ENCODE measurements at places on chromosomes 16 and 17. TPM values are rescaled to one million over a fixed set of nuclear protein-coding genes. Genes with fewer than 3 reads are reported as not detected.

CHMP6 gene
- 36.7 TPM for total RNA-seq

GJD3 gene
- not detected for total RNA-seq

GRCh38 chr16:86296256-86296655 is 214.1 kb upstream of the FOXF1 start:
- peak; percentile 78 for DNase-seq

GRCh38 chr17:70080541-70081347 is 5.7 kb downstream of the KCNJ16 start:
- DNase-seq: peak; percentile 25

GRCh38 chr16:11561454-11561805 is 25.3 kb downstream of the LITAF start:
- DNase-seq: no peak

HSD17B2 gene
- not detected for total RNA-seq

CES1 gene
- 0.76 TPM for total RNA-seq

PDILT gene
- not detected for total RNA-seq

- no peak for DNase-seq
These were observed 345.0 kb downstream of the SLC39A11 start for GRCh38 chr17:72747501-72747900.

DNA sequence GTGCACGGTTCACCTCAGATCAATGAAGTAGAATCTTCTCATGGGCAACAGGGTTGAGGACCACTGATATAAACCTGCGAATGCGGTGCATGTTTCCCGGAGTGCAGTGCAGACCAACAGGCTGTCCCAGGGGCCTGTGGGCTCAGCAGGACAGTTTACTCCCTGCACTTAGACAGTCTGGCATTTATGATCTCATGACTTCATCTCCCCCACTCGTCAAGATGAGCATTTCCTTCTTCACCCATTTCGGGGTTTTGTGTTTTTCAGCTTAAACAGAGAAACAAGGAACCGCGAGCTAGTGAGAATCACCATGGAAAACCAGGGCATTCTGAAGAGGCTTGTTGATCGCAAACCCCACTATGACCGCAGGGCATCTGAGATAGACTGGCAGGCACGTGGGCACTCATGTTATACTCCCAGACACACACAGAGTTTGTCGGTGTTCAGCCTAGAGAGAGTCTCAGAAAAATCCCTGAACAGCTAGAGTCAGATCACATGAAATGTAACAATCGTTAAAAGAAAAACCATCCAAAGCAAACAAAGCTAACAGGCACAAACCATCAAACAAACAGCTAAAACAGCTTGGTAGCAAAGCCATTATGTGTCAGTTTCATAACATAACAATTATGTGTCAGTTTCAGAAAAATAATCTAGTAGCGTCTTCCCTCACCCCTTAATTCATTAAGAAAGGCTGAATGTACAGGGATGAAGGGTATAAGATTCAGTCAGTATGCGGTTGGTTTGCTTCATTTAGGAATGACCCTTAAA is 2.9 kb downstream of the CFAP97D1 start:
- DNase-seq: no peak

- no peak for DNase-seq
These were observed 408.6 kb downstream of the MAF start for GRCh38 chr16:79191933-79192332.

DNA sequence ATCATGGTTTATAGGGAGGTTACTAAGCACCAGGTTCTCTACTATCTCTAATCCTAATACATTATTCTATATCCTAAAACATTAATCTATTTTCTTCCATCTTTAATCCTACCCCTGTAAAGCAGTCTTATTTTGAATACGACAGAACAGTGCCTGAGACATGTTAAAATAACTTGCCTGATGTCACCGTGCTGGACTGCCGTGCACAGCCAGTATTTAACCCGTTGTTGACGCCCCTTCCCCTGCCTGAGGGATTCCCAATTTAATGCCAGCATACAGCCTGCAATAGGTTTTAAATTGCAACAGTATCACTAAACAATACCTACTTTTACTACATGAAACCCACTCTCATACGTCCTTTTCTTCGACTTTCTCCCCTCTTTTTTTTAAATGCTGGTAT is 133.3 kb downstream of the PARN start:
- no peak for DNase-seq

GRCh38 chr17:74110467-74110866 is 93.0 kb upstream of the RPL38 start:
- DNase-seq: no peak

- no peak for DNase-seq
These were observed 380.3 kb upstream of the MAF start for GRCh38 chr16:79980650-79981521.

DNA sequence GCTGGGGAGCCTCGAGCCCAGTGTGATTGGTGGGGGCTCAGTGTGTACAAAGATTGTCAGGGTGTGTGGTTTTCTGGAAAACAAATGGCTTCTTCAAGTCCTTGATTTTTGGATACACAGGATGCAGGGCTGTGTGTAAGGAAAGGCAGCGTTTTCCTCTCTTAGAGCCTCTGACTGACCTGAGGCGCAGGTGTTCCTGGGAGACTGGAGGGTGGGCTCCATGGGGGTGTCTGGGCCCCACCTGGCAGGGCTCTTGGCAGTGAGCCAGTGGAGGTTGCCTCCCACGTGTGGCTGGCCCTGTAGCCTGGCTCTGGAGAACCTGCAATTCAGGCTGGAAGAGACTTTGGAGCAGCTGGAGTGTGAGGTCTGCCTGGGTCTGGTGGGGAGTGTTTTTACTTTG is 5.0 kb downstream of the FOXK2 start:
- DNase-seq: no peak

- DNase-seq: peak; percentile 87
These were observed 44.1 kb upstream of the MYH10 start for GRCh38 chr17:8674344-8675305.

DNA sequence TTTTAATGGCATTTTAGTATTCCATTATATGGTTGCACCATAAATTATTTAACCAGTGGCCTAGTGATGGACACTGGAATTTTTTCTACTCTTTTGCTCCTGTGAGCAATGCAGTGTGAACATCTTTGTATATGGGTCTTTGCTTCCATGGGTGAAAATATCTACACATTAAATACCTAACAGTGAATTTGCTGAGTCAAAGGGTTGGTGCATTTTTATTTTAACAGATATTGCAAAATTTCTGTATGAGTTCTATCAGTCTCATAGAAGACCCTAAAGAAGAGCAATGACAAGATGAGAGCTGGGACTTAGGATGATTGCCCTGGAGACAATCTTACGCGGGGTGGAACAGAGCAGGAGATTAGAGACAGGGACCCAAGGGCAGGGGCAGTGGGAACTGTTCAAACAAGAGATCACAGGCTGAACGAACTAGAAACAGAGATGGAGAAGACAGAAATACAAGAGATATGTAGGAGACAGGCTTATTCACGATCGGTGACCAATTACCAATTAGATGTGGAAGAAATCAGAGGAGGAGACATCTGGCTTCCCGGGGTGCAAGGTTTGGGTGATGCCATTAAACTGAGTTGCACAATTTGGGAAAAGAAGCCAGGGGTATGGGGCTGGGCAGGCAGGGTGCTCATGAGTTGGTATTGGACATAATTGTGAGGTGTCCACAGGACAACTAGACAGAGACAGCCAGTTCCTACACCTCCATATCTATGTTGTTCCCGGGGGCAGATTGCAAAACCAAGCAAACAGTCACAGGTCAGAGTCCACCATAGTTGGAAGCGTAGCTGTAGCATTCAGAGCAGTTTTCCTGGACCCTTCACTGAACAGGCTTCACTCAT is 39.9 kb upstream of the LONP2 start:
- no peak for DNase-seq

PKMYT1 gene
- 4.3 TPM for total RNA-seq

MARVELD3 gene
- total RNA-seq: 3.3 TPM

DNA sequence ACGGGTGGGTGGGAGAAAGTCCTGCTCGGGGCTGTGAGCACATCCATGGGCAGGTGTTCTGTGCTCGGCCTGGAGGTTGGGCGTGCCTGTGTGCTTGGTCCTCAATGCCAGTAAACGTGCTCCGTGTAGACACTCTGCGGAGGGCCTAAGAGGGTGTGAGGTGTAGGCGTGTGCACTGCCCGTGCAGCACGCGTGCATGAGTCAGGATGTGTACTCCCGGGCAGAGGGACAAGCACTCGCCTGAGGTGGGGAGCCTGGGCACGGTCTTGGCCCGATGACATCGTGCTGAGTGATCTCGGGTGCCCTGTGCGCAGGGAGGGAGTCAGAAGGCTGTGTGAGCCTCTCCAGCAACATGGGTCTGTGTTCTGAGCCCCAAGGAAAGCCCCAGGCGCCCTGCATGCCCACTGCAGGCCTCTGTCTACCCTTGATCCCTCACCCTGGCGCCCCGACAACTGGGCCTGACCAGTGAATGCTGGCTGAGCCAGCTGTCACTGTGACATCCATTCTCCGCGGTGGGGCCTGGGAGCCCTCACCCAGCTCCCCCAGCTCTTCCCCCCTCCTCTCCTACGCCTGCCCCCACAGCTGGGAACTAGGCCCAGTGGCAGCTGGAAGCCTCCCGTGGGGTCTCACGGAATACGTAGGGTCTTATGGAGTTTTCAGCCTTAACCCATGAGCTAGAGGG is 23.5 kb upstream of the NXPH3 start:
- peak; percentile 86 for DNase-seq

DNA sequence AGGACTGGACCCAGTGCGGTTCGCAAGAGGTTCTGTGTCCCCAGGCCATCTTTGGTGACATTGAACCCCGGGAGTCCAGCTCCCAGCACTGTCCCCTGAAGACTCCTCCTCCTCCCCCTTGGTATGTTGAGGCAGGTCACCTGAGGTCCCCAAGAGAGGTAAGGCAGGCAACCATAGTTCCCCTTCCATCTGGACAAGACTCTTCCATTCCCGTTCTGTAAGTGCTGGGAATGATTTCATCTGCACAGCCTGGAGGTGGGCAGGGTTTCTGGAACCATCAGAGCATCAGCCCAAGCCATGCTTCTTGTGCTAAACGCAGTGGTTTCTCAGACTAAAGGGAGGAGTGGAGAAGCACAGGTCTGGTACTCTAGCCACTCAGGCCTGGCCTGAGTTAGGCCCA is 24.9 kb downstream of the COPZ2 start:
- DNase-seq: no peak

RNF112 gene
- 4.2 TPM for total RNA-seq

CCL17 gene
- total RNA-seq: not detected

DNA sequence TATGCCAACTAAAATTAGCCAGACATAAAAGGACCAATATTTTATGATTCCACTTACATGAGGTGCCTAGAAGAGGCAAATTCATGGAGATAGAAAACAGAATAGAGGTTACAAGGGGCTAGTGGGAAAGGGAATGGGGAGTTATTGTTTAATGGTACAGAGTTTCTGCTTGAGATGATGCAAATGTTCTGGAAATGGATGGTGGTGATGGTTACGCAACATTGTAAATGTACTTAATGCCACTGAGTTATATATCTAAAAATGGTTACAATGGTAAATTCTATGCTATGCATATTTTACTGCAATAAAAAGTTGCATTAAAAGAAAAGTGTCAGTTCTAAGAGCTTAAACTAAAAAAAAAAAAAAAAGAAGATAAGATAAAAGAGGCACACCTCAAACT is 17.9 kb downstream of the MT1X start:
- no peak for DNase-seq

APOBR gene
- 1.3 TPM for total RNA-seq

TERB1 gene
- 0.19 TPM for total RNA-seq

RDM1 gene
- total RNA-seq: not detected

DNA sequence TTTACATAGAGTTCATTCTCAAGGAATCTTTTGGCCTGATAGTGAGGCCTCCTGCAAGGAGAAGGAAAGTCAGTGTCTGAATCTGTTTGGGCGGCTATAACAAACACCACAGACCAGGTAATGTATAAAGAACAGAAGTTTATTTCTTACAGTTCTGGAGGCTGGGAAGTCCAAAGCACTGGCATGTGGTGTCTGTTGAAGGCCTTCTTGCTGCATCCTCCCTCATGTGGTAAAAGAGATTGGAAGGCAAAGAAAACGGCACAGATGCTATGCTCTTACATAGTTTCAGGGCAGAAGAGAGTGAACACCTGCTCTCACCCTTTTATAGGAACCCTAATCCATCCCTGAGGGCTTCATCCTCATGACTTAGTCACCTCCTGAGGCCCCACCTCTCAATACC is 31.2 kb upstream of the DNAJA2 start:
- no peak for DNase-seq

GRCh38 chr17:20159406-20160069 is 150.4 kb downstream of the SPECC1 start:
- DNase-seq: peak; percentile 36

DNA sequence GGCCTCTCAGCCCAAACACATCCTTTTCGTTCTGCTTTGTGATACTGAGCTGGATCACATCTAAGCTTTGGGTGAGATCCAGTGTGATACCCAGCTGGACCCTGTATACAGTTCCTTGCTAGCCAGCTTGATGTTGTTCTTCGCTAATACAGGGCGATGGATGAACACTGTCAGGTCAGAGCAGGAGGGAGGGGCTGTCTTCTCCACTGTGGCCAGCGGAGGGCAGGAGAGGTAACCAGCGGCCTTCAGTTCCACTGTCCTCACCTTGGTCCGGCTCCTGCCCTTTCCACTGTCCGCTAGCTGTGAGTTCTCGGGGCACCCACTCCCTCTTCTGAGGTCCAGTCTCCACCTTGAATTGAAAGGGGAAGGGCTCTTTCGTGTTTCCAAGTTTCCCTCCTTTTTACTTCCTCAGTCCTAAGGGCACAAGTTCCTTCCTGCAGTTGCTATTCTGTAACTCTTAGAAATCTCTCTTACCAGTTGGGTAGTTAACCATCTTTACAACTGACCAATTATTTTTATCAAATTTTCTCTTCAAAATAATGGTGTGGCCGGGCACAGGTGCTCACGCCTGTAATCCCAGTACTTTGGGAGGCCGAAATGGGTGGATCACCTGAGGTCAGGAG is 3.0 kb upstream of the ZNF213 start:
- no peak for DNase-seq

DNA sequence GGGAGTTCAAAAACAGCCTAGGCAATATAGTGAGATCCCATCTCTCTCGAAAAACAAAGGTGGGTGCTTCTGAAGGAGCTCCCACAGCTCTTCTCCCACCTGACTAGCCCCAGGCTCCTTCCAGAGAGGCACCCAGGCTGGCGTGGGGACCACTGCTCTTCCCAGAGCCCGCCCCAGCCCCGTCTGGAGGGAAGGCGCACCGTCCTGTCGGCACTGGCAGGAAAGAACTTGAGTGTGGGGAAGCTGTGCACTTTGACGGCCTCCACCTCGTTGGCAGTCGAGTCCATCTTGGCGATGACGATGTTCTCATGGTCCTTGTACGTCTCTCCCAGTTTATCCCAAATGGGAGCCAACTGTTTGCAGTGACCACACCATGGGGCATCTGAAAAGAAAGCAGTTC is 10.5 kb upstream of the PPP1R27 start:
- DNase-seq: no peak

DNA sequence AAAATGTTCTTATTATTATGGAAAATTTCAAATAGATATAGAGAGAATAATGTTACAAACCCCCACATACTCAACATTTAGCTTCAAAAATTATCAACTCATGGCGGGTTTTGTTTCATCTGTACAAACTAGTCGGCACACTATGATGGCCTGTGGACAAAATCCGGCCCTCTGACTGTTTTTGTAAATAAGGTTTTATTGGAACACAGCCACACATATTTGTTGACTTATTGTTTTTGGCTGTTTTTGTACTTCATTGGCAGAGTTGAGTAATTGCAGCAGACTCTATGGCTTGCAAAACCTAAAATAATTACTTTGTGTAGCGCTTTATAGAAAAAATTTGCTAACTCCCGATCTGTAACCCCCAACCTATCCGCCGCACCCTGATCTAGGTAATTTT is 41.4 kb upstream of the CLEC18A start:
- no peak for DNase-seq

- no peak for DNase-seq
These were observed 21.7 kb upstream of the VWA3A start for GRCh38 chr16:22070361-22071330.
